ENCODE measurements at places on chromosomes 16 and 17. TPM values are rescaled to one million over a fixed set of nuclear protein-coding genes. Genes with fewer than 3 reads are reported as not detected.

Gene CCDC40
- total RNA-seq, result 0.45 TPM

Gene GAN
- total RNA-seq, result 15.7 TPM

Gene EPOP
- total RNA-seq, result 27.5 TPM

Gene PLLP
- total RNA-seq, result 0.35 TPM

Gene RDM1
- total RNA-seq, result 8.4 TPM

Gene ABI3
- total RNA-seq, result 35.3 TPM

Gene KRTAP3-1
- total RNA-seq, result not detected

Gene STX8
- total RNA-seq, result 42.1 TPM

Gene CEMP1
- total RNA-seq, result 0.50 TPM

Gene HSD17B1
- total RNA-seq, result 0.76 TPM

Gene ZNF423
- total RNA-seq, result not detected

Gene DDX42
- 130 TPM for total RNA-seq

Gene ERN2
- total RNA-seq, result not detected

Gene ATP1B2
- not detected for total RNA-seq

Gene KRTAP2-1
- not detected for total RNA-seq

Gene TNFSF12
- total RNA-seq, result 16.4 TPM

Gene SULT1A2
- total RNA-seq, result 0.30 TPM

Gene METTL23
- 30.0 TPM for total RNA-seq

Gene SPATA22
- total RNA-seq, result not detected

Gene PRSS27
- 3.2 TPM for total RNA-seq

Gene TPPP3
- total RNA-seq, result not detected

Gene NPIPB9
- total RNA-seq, result 4.6 TPM

Gene HCRT
- not detected for total RNA-seq

Gene RTN4RL1
- total RNA-seq, result 0.07 TPM

Gene HIGD1B
- total RNA-seq, result not detected

Gene RNF43
- total RNA-seq, result 2.5 TPM

Gene CFAP97D1
- total RNA-seq, result not detected

Gene TMEM238L
- total RNA-seq, result not detected

Gene TNK1
- total RNA-seq, result 2.7 TPM

Gene NXPH3
- 0.23 TPM for total RNA-seq

Gene CD300H
- total RNA-seq, result not detected

Gene IGSF6
- not detected for total RNA-seq

Measured in activated naive CD4-positive, alpha-beta T cell treated with anti-CD3 and anti-CD28 coated beads, Interleukin-2, amount 50 U/mL, for 72 hours (primary cell).